Fibroblast of skin of back (primary cell): ENCODE measurements at places on chromosomes 4 and X.

GRCh38 chr4:82372517-82373485 is 990 bp downstream of the HNRNPD start:
- peak; percentile 76 for DNase-seq

GRCh38 chrX:30153881-30154260 is 61.5 kb upstream of the MAGEB2 start:
- DNase-seq, result peak; percentile 77

DNA sequence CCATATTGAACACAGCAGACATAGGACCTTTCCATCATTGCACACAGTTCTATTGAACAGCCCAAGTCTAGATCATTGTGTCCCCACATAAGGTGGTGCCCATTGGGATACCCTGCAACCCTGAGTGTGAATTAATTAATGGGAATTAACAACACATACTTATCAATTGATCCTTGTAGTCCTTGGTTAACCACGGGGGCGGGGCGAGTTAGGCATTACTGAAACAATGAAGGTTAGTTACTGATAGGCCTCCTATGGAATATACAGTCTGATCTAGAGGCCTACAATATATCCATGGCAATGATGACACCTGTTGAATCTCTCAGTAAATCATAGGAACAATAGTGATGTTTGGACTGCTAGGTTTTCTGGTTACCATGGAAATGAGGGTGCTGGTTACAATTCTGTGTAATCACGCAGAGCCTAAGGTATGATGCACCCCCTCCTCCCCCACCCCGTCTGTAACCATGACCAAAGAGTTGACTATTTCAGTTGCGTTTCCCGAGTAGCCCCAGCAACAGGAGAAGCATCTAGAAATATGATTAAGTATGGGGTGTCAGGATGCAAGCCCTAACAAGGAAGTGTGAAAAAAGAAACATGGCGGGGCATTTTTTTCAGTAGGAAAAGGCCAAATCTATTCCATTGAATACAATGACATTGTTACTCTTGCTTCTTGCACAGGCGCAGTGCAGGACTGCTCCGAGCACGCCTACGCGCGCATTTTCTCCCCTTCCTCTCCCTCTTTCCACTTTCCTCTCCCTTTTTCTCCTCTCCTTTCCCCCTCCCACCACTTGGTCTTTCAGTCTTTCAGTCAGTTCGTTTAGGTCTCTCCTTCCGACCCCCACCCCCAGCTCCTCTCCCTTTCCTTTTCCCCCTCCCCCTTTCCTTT is 677 bp upstream of the NONO start:
- DNase-seq, result no peak

DNA sequence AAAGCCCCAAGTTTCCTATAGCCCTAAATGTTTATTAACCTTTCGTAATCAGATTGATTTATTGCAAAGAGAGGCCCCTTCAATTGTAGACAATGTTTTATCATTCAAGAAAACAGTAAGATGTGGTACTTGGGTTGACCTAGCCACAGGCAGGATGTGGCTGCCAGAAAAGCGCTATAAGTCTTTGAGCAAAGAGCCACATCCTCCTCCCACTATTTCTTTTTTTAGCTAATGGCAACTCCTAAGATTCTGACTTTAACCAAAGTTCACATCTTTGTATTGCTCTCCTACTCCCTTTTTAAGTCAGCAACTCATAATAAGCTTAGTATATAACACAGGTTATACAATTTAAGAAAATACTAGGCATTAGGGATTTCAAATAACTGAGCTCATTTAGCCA is 70.7 kb upstream of the PPP3CA start:
- no peak for DNase-seq

GRCh38 chrX:72131317-72132294 is at the start of gene RTL5:
RTL5 (minus strand) TSS chrX:72131915.
- DNase-seq, result peak; percentile 91

- DNase-seq, result no peak
These were observed 34.8 kb downstream of the ZNF185 start for GRCh38 chrX:152932598-152933175.

- DNase-seq, result no peak
These were observed 25.5 kb downstream of the MOB1B start for GRCh38 chr4:70927502-70928137.

DNA sequence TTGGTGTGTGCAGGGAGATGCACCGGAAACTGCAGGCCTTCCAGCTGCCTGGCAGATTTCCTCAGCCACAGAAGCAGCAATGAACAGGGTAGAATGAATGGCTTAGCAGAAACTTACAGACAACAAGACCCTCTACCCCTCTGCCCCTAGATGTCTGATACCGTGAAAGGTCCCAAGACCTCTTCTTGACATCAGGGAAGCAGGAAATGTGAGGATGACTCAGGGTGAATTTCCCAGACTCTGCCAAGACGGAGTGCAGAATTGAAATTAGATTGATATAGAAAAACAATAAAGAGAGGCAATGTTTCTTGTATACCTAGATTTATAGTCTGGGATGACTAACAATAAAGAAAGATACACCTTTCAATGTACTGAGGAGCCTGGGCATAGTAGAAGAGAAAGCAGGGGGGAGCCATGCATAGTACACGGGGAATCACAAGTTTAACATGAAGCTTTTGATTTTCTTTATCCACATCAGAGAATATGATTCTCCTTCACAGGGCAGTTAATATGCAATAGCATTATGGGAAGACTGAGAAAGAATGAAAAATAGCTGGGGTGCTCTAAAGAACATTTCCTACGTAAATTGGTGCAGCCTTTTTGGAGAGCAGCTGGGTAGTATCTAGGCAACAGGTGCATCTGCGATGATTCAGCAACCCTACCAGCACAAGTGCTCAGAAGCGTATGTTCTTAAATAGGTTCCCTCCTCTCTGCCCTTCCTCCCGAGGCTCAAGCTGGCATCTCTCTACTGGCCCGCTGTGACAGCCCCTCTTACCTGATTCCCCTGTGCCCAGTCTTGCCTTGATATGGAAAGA is 18.3 kb upstream of the CXCR3 start:
- DNase-seq, result peak; percentile 0

DNA sequence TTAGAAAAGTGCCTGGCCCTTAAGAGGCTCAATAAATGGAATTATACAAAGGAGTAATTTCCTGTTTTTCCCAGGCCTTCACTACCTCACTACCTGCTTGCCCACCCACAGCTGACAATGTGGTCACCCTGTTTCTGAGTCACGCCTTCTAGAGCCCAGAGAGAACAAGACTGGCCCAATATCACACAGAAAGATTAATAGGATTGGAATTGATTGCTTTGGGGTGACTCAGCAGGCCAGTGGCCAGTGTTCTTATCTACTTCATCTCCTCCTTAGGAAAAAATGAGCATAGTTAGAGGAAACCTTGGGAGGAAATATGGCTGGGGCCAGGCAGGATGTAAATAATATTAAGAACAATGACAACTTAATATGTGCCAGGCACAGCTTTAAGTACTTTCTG is 4.5 kb upstream of the FGF16 start:
- DNase-seq, result peak; percentile 89
